Skeletal muscle cell (primary cell): ENCODE measurements at places on chromosomes 7 and 10.

- DNase-seq = no peak
Observed at GRCh38 chr7:28155019-28155660, 25.5 kb downstream of the JAZF1 start.

DNA sequence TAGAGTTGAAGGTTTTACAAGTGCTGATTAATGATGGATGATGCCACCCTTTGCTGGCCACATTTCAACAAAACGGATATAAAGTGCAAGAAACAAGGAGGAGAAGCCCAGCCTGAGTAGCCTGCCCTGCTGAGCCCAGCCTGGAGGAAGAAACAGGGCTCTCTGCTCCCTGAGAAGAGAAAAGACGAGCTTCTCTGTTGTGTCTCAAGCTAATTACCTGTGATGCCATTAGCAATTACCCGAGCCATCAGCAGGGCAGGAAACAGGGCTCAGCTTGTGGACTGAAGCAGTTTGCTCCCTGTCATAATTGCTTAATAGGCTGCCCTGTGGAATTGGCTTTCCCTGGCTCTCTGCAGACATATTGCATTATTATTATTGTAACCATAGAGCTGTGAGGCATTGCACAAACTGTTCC is 709.3 kb upstream of the AUTS2 start:
- DNase-seq = no peak

- DNase-seq = peak; percentile 78
Observed at GRCh38 chr7:19558527-19558926, 150.3 kb downstream of the POLR1F start.

DNA sequence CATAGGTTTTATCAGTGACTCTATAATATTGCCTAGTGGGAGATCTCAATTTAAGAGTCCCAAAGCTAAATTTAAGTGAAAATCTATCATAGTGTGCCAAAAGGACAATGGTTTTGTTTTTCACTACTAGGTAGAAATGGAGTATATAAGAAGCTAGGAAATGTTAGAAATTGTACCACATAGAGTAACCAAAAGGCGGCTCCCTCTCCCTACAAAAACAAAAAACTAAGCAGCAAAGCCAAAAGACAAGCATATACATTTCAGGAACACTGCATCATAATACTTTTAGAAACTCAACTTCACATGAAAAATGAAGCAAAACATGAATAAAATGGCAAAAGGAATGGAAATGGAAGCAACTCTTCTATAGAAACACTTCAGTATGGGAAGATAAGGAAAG is 271.6 kb downstream of the CACNA2D1 start:
- DNase-seq = no peak

DNA sequence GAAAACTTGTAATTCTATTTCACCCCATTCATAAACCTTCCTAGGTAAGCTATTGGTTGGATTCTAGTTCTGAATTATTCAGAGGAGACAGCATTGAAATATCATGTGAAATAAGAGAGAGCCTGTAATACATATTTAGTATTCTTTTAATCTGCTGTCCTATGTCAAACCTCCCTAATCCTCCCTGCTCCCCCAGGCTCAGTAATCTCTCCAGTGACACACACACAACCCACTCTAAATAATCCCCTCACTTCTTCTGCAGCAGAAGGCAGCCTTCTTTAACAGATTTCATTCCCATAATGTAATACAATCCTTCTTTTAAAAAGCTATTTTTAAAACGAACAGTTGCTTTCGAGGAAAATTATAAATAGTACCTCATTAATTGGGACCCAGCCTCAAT is 639.7 kb upstream of the AUTS2 start:
- DNase-seq = no peak

GRCh38 chr10:73625004-73625883 is 16.0 kb downstream of the MYOZ1 start:
- DNase-seq = no peak
